Activated naive CD4-positive, alpha-beta T cell treated with anti-CD3 and anti-CD28 coated beads, Interleukin-2, amount 50 U/mL, for 72 hours (primary cell): ENCODE measurements at places on chromosomes 5 and 9.

GRCh38 chr5:19175776-19176570 is 812.0 kb downstream of the CDH18 start:
- no peak for DNase-seq

DNA sequence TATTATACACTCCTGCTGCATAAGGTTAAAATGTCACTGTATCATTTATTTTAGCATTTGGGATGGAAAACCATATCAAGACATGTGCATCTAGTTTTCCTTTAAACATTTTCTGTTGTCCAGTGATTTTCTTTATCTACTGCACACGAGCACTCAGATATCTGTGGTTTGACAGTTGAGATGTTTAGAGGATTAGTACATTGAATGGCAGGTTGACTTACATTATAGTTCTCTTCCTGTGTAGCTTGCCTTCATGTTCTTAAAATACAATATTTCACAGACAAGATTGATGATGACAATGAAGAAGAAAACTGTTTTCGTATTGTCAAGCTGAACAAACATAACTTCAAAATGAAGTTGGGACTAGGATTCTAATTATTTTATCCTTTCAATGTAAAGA is 2378.4 kb upstream of the WWC1 start:
- no peak for DNase-seq

DNA sequence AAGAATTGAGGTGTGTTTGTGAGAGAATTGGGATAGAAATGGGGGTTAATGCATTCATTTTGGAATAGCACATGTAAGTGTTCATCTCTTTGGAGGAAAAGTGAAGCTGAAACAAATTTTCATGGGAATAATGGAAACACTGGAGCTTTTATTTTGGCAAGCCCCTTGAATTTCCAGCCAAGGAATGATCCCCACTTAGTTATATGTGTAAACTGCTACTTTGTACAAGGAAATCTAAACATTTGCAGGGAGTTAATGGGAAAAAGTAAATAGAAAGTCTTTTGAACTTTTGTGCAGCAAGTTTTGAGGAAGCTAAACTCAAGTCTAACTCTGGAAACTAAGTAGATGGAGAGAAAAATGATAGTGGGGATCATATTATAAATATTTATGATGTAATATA is 44.1 kb downstream of the CAMK4 start:
- DNase-seq, result no peak

DNA sequence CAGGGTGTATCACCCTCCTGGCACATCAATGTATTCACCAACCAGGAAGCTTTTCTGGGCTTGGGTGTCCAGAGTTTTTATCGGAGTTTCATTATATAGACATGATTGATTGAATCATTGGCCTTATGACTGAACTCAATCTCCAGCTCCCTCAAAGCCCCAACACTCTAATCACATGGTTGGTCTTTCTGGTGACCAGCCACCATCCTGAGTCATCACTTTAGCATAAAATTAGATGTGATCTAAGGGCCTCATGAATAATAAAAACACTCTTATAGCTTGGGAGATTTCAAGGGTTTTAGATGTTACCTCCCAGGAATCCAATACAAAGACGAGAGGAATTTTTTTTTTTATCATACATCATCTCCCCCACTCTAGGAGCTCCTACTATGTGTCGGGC is 7.7 kb upstream of the PBX3 start:
- no peak for DNase-seq

DNA sequence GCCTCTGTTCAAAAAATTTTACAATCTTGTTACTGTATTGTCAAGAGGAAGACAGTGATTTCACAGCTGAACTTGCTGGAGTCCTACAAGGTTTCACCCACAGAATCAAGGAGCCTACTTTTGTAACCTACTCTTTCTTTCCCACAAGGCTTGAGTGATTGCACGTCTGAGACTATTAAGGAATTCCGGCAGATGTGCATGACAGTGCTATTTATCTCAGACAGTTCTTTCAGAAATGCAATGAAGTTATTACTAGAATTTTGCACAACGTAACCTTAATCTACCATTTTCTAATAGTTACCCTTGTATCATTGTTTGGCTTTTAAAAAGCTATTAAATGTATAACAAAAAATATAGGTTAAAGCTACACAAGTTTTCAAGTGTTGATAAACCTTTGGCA is 400.1 kb downstream of the PTPRD start:
- no peak for DNase-seq

DNA sequence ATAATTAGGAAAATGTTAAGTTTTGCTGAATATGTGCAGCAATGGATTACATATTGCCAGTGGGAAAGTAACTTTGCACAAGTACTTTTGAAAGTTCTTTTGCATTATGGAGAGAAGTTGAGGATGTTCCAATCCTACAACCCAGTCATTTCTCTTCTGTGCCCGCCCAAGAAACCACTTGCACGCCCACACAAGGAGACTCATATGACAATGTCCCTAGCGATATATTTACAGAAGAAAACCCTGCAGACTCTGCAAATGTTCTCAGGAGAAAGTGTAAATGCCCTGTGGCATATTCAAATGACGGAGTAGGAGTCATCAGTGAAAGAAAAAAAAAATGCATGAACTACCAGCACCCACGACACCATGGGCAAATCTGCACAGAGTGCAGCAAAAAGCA is 356.5 kb downstream of the CTNND2 start:
- no peak for DNase-seq

GRCh38 chr5:113059232-113060040 is 82.8 kb downstream of the DCP2 start:
- DNase-seq, result no peak
